Smooth muscle cell of bladder (primary cell): ENCODE measurements at places on chromosomes 13 and 19. TPM values are rescaled to one million over a fixed set of nuclear protein-coding genes. Genes with fewer than 3 reads are reported as not detected.

OXGR1 gene
- not detected in 2 replicates for total RNA-seq

GPR18 gene
- not detected in 2 replicates for total RNA-seq

PDX1 gene
- total RNA-seq, result not detected in 2 replicates

SOX21 gene
- not detected in 2 replicates for total RNA-seq

DPF1 gene
- total RNA-seq, result 0.55 and 0.57 TPM in 2 replicates

PVR gene
- 40.5 and 52.5 TPM in 2 replicates for total RNA-seq

ZNF439 gene
- 5.8 and 6.0 TPM in 2 replicates for total RNA-seq

KIR3DL2 gene
- not detected in 2 replicates for total RNA-seq

SOX1 gene
- total RNA-seq, result not detected in 2 replicates

CYP4F2 gene
- not detected in 2 replicates for total RNA-seq

ZNF579 gene
- 2.1 and 2.8 TPM in 2 replicates for total RNA-seq

MEX3D gene
- total RNA-seq, result 25.0 and 35.4 TPM in 2 replicates

LILRA1 gene
- total RNA-seq, result not detected in 2 replicates

MISP3 gene
- 0.28 TPM in 2 replicates for total RNA-seq

COX7A1 gene
- 45.4 and 90.6 TPM in 2 replicates for total RNA-seq

KMT2B gene
- 2.6 and 4.2 TPM in 2 replicates for total RNA-seq

CCDC70 gene
- not detected in 2 replicates for total RNA-seq

ZNF66 gene
- 0.37 and 0.71 TPM in 2 replicates for total RNA-seq

SKA3 gene
- total RNA-seq, result 2.3 and 3.9 TPM in 2 replicates

PPP1R15A gene
- 51.6 and 53.1 TPM in 2 replicates for total RNA-seq

ZNF90 gene
- total RNA-seq, result 0.57 and 0.92 TPM in 2 replicates

CGB8 gene
- total RNA-seq, result not detected in 2 replicates

SIGLEC8 gene
- not detected in 2 replicates for total RNA-seq

FFAR3 gene
- total RNA-seq, result 0.09 and 0.14 TPM in 2 replicates

CEACAM8 gene
- total RNA-seq, result not detected in 2 replicates

ZNF681 gene
- total RNA-seq, result 0.28 TPM in 2 replicates

ETHE1 gene
- 92.9 and 117 TPM in 2 replicates for total RNA-seq

PRSS57 gene
- total RNA-seq, result not detected in 2 replicates

GPR12 gene
- not detected in 2 replicates for total RNA-seq

TFDP1 gene
- 25.0 and 34.6 TPM in 2 replicates for total RNA-seq

NBEA gene
- total RNA-seq, result 4.1 and 5.9 TPM in 2 replicates

CUL4A gene
- total RNA-seq, result 78.5 and 103 TPM in 2 replicates

ADM5 gene
- 0.28 and 0.46 TPM in 2 replicates for total RNA-seq

ZNF587B gene
- total RNA-seq, result 14.6 and 18.1 TPM in 2 replicates

ZNF682 gene
- 1.0 and 1.7 TPM in 2 replicates for total RNA-seq

TNFSF13B gene
- 11.7 and 16.6 TPM in 2 replicates for total RNA-seq
